ENCODE measurements at places on chromosomes 6 and 20.

DNA sequence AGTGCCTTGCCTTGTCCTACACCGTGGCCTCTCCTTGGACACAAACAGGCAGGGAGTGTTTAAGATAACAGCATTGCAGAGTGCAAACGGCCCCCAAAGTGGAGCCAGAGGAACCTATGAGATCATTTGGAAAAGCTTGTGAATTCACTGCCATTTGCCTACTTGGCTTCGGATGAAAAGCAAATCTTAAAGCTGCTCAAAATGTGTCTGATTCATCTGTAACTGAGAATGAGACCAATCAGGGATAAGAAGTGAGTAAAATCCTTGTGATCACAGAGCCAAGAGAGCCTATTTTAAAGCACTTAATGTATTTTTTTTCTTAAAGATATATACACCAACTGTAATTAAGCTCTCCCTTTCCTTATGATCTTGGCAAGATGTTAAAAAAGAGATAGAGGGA, 65.7 kb upstream of the BACH2 start:
- DNase-seq, result peak; percentile 70

GRCh38 chr20:61556111-61556510, 304.1 kb downstream of the CDH4 start:
- DNase-seq, result peak; percentile 48

DNA sequence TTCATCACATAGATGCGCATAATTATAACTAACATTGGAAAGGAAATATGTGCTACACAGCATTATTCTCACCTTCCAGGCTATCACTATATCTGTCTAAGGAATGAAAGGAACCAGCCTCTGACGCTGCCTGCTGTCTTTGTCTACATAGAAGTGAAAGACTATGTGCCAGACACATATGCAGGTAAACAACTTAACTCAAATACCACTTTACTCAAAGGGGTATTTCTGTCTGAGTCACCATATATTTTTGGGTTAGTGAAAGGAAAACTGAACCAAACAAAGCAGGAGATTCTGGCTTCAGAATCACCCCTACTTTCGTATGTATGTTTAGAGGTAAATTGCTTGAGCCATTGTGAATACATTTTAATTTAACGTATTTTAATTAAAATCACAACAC, 328.6 kb upstream of the PLCB4 start:
- DNase-seq, result no peak

GRCh38 chr6:53796791-53797190, 2.0 kb downstream of the LRRC1 start:
- no peak for DNase-seq

DNA sequence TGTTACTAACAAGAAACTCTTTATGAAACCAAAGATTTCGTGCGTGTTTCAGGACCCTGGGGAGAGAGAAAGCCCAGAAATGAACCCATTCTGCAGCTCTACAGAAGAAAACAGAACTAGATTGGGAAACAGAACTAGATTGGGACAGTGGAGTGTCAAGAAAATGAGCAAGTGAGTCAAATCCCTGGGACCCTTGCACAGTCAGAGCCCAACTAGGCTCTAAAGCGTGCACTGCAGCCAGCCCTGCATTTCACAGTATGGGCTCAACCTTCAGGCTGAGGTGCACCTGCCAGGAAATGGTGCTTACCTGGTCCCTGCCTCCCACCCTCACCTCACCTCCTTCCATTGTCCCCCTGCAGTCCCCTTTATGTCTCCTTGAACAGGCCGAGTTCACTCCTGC, 39.7 kb downstream of the BFSP1 start:
- no peak for DNase-seq

- no peak for DNase-seq
Observed at GRCh38 chr6:108851756-108852155, 3.5 kb downstream of the ARMC2 start.
